Activated CD4-positive, alpha-beta memory T cell treated with anti-CD3 and anti-CD28 coated beads for 36 hours (primary cell): ENCODE measurements at places on chromosomes 5 and 9. TPM values are rescaled to one million over a fixed set of nuclear protein-coding genes. Genes with fewer than 3 reads are reported as not detected.

HSD17B3 gene
- not detected for total RNA-seq

- no peak for DNase-seq
These were observed 122.8 kb upstream of the PUM3 start for GRCh38 chr9:2966565-2967300.

- DNase-seq, result no peak
These were observed 148.8 kb upstream of the ADAMTSL1 start for GRCh38 chr9:18324928-18325745.

GRCh38 chr9:33014665-33015014, 10.4 kb upstream of the DNAJA1 start:
- DNase-seq, result no peak

DNA sequence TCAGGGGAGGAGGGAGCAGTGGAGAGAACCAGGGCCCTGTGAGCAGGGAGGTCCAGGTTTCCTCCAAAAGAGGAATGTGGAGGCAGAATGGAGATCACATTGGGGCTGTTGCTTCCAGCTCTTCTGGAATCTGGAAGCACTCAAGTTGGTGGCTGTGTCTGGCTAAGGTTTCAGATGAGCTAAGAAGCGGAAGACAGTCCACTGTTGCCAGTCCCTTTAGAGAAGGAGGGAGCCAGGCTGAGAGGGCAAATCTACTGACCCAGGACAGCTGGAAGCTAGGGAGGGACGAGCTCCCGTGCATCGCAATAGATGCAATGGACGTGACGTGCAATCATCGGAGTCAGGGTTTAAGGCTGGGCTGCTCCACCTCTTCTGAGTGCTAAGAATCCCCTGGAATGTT, 71.2 kb downstream of the TENT4A start:
- no peak for DNase-seq

CDH9 gene
- total RNA-seq, result not detected

RAI14 gene
- 5.4 TPM for total RNA-seq

DNA sequence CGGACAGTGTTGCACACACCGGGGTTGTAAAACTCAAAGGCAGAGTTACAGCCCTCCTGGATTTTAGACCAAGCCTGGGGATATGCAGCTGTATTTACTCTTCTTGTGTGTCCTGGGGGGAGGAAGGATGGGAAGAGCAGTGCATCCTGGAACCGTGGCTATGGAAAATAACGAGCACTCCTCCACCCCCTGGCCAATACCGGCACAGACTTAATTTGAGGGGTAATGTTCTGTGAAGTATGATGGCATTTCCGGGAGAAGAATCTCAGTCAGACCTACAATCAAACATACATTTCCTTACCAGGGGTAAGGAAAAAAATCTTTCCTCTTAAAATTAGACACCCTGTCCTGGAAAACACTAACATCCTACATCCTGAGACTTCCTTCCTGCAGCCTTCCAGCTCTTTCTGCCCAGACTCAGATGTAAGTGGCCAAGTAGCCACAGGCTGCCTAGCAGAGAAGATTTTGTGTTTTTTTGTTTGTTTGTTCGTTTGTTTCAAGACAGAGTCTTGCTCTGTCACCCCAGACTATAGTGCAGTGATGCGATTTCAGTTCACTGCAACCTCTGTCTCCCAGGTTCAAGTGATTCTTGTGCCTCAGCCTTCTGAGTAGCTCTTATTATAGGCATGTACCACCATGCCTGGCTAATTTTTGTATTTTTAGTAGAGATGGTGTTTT, 11.0 kb upstream of the ERMP1 start:
- DNase-seq, result no peak

GRCh38 chr9:124535846-124536245, 28.6 kb upstream of the NR5A1 start:
- no peak for DNase-seq

DNA sequence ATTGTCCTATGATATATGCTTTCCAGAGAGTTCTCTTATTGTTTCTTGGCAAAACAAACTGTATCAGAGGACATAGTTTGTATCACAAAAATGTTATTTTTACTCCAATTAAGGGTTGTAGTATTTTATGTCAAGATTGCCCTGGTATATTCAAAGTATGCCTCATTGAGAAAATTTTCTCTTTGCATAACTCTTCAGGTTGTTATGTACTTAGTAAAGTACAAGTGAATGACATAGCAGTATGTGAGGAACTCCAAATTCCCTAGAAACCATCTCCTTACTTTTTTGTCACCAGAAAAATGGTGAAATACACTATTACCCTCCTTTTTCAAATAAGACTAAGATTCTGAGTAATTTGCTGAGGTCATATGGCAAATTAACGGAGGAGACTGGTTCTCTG, 355.3 kb downstream of the NFIB start:
- DNase-seq, result no peak

ANKRD31 gene
- 0.29 TPM for total RNA-seq

GRCh38 chr9:95498641-95499040, 18.1 kb downstream of the PTCH1 start:
- DNase-seq, result no peak

CCL27 gene
- 0.80 TPM for total RNA-seq

PCDHB7 gene
- total RNA-seq, result not detected

- DNase-seq, result no peak
These were observed 151.2 kb upstream of the RUSC2 start for GRCh38 chr9:35338561-35339274.

ORM2 gene
- total RNA-seq, result not detected
